Small intestine (tissue), 16 donors: ENCODE measurements at places on chromosomes 12 and 14. TPM values are rescaled to one million over a fixed set of nuclear protein-coding genes. Genes with fewer than 3 reads are reported as not detected.

Gene SOCS4
- polyA plus RNA-seq = 4.8 TPM

Gene TMEM229B
- 11.5 TPM for polyA plus RNA-seq

Gene PPM1H
- polyA plus RNA-seq = 14.3 TPM

Gene MBIP
- polyA plus RNA-seq = 30.8 TPM

Gene PIANP
- 3.4 TPM for polyA plus RNA-seq

Gene AKAP3
- 0.54 TPM for polyA plus RNA-seq

Gene LRFN5
- polyA plus RNA-seq = not detected

Gene SPX
- polyA plus RNA-seq = 0.58 TPM

Gene TSPAN8
- 2,154 TPM for polyA plus RNA-seq

Gene ADAM20
- not detected for polyA plus RNA-seq

Gene PRIMA1
- polyA plus RNA-seq = 0.22 TPM

Gene LMNTD1
- not detected for polyA plus RNA-seq

Gene SIRT4
- 1.4 TPM for polyA plus RNA-seq

Gene MAP4K5
- 28.9 TPM for polyA plus RNA-seq

Gene PLEKHH1
- 65.5 TPM for polyA plus RNA-seq

Gene PGF
- 14.0 TPM for polyA plus RNA-seq

Gene GUCY2C
- polyA plus RNA-seq = 57.4 TPM

Gene PIWIL1
- polyA plus RNA-seq = 0.21 TPM

Gene OASL
- 1.7 TPM for polyA plus RNA-seq

Gene CRIP2
- polyA plus RNA-seq = 45.1 TPM

Gene CELA1
- polyA plus RNA-seq = not detected

Gene LRP1-AS
- polyA plus RNA-seq = 0.15 TPM

Gene HAL
- polyA plus RNA-seq = 0.31 TPM

Gene KCNC2
- polyA plus RNA-seq = not detected

Gene HCAR2
- not detected for polyA plus RNA-seq

Gene POTEM
- not detected for polyA plus RNA-seq

Gene RTL1
- 0.18 TPM for polyA plus RNA-seq

Gene CFAP54
- polyA plus RNA-seq = not detected

Gene TDRD9
- polyA plus RNA-seq = 0.54 TPM

Gene RNASE3
- polyA plus RNA-seq = not detected

Gene ASB2
- polyA plus RNA-seq = 1.3 TPM

Gene TTC7B
- 8.8 TPM for polyA plus RNA-seq

Gene CPNE6
- polyA plus RNA-seq = 5.1 TPM

Gene B4GALNT1
- polyA plus RNA-seq = 0.27 TPM

Gene SIX6
- not detected for polyA plus RNA-seq

Gene KRT78
- 1.8 TPM for polyA plus RNA-seq

Gene GPR65
- polyA plus RNA-seq = 0.22 TPM
